Hippocampal formation (tissue), 2 donors: ENCODE measurements at places on chromosomes 7 and 10.

DNA sequence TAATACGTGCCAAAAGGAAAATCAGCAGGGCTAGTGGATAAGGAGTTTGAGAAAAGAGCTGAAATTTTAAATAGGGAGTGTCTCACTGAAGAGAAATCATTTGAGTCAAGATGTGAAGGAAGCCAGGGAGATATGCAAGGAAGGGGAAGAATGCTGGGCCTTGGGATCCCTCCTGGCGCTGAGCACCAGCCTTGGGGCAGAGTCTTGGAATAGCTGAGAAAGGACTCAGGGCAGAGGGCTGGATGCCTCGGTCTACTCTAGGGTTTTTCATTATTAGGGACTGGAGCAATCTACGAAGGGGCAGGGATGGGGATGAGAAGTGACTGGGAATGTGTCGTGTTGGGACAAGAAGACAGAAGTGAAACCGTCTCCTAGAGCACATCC lies 484 bp downstream of the ZWINT start:
- DNase-seq, result peak; percentile 18

- DNase-seq, result no peak
Measured at GRCh38 chr10:21260066-21260465, 265.4 kb downstream of the SKIDA1 start.

DNA sequence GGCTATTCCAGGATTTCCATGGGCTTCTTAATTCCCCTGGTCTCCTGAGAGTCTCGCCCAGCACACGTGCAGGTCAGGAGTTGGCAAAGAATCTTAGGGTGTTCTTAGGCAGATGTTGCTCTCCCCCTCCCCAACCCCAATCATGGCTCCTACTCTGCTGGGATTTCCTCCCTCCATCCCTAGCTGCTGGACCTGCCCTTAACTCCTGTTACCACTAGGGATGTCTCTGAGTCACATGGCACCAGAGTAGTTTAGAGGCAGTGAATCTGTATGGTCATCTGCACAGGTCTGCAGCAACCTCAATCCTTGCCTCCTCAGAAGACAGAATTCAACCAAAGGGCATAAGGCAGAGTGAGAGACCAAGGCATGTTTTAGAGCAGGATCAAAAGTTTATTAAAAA lies 51.8 kb upstream of the CHST3 start:
- no peak for DNase-seq

DNA sequence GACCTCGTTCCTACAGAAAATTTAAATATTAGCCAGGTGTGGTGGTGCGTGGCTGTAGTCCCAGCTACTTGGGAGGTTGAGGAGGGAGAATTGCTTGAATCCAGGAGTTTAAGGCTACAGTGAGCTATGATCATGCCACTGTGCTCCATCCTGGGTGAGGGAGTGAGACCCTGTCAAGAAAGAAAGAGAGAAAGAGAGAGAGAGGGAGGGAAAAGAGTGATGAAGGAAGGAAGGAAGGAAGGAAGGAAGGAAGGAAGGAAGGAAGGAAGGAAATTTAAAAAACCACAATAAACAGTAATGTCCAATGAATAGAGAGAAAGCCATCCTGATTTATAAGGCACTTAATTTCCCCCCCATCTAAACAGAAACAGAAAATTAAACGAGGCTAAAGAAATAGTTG lies 9.4 kb downstream of the MYPN start:
- no peak for DNase-seq

DNA sequence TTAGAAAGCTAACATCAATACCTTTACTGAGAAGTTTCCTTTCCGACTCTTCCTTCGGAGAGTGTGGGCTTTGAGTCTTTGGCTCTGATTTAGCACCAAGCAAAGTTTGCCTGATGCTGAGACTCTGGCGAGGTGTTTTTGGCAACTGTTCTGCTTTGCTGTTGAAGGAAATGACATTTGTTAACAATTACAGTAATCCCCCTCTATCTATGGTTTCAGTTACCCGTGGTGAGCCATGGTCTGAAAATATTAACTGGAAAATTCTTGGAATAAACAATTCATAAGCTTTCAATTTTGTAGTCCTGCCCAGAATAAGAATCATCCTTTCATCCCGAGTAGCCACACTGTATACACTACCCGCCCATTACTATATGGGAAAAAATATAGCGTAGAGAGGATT lies 126.3 kb downstream of the ARHGAP21 start:
- DNase-seq, result no peak

DNA sequence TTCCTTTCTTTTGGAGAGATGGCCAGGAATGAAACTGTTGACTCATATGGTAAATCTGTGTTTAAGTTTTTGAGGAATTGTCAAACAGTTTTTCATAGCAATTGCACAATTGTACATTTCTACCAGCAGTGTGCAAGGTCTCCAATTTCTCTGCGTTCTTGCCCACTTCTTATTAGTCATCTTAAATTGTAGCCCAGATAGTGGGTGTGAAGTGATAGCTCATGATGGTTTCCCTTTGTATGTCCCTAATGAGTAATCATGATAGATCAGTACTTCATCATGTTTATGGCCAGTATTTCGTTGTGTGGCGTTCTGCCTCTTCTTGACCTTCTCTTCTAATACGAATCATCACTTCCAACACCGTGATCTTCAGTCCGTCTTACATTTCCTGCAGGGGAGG lies 136.3 kb downstream of the DOCK1 start:
- no peak for DNase-seq

GRCh38 chr10:98323221-98324164 lies 55.5 kb upstream of the LOXL4 start:
- DNase-seq, result no peak

DNA sequence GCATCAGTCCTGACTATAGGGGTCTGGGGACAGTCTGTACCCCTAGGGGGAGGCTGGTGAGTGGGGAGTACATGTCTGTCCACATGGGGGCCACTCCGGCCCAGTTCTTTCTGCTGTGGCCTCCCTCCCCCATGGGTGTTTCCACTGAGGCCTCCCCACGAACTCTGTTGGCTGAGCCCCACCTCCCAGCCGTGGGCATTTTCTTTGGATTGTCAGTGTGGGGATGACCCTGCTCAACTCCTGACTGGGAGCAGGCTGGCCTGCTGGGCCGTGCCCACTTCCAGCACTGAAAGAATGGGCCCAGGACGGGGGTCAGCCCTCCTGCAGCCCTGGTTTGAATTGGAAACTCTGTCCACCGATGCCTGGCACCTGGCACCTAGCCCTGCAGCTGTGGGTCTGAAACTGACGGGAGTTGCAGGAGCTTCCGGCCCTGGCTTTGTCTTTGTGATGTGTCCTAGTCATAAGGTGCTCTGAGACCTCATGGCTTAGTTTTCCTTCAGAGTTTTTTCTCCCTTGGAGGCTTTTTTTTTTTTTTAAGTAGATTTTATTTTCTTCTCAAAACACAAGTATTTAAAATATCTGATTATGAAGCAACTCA lies 46.5 kb downstream of the LHPP start:
- no peak for DNase-seq

DNA sequence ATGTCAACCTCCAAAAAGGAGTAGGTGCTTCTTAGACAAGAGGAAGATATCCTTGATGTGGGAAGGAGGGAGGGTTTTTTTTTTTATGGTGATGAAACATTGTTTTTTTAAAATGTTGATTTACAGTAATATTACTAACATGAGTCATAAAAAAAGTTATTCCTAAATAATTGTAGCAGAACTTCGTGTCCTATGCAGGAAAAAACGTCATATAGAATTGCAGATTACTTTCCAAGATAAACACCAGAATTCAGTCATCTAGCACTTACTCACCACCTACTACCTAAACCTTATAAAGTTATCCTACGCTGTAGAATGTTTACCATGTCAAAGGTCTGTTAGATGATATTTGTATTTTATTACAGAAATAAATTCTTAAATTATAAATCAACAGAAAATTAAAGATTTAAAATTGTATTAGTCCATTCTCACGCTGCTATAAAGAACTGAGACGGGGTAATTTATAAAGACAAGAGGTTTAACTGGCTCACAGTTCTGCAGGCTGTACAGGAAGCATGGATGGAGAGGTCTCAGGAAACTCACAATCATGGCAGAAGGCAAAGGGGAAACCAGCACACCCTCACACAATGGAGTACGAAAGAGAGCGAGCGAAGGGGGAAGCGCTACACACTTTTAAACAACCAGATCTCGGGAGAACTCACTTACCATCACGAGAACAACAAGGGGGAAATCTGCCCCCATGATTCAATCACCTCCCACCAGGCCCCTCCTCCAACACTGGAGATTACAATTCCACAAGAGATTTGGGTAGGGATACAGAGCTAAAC lies 105.2 kb upstream of the NEBL start:
- DNase-seq, result no peak

- no peak for DNase-seq
Measured at GRCh38 chr10:12042409-12042796, 206 bp downstream of the UPF2 start.

- DNase-seq, result no peak
Measured at GRCh38 chr7:157867685-157868305, 531.0 kb downstream of the DNAJB6 start.

- peak; percentile 50 for DNase-seq
Measured at GRCh38 chr7:17706734-17707133, 233.6 kb downstream of the SNX13 start.

- no peak for DNase-seq
Measured at GRCh38 chr10:4546500-4546899, 279.5 kb upstream of the AKR1E2 start.

DNA sequence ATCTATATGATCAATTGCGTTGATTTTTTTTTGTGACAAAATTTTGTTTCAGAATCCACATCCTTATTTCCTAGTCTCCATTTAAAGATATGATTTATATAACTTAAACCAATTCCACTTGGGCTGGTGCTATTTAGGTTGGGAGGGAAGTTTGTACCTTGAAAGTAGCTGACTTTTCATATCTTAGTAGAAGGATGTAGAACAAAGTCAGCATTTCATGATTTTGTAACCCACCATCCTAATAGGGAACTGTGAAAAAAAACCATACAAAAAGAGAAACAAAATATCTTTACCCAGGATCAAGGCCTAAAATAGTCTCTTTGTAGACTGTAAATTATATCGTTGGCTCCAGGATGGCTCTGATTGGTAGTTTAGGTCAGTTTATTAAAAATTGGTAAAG lies 8.3 kb downstream of the HECTD2 start:
- no peak for DNase-seq

- no peak for DNase-seq
Measured at GRCh38 chr10:7945034-7945433, 109.5 kb upstream of the GATA3 start.

DNA sequence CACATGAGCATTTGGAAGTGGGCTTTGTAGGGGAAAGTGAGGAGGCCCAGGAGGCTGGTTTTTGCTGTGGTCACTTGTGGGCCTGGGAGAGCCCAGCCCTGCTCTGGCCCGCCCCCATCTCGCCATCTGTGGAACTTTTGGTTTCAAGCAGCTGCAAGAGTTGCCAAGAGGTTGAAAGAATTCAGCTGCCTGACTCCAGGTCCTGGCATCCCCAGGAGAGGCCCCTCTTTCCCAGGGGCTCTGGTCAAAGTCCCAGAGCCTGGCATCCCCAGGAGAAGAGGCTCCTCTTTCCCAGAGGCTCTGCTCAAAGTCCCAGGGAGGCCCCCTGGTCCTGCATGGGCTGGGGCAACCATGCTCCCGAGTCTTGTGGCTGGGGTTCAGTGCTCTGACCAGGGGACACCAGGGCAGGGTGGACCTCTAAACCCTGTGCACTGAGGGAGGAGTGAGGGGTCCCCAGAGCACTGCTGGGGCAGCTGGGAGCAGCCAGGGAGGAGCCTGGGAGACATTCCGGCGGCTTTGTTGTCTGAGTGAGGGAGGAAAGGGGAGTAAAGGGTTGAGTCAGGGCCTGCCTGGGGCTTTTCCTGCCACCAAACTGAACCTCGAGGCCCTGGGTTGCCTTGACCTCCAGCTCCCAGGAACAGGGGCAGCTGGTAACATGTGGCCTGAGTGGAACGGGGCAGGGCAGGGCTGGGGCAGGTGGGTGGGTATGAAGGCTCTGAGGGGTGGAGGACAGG lies 27.7 kb upstream of the CSGALNACT2 start:
- DNase-seq, result no peak

DNA sequence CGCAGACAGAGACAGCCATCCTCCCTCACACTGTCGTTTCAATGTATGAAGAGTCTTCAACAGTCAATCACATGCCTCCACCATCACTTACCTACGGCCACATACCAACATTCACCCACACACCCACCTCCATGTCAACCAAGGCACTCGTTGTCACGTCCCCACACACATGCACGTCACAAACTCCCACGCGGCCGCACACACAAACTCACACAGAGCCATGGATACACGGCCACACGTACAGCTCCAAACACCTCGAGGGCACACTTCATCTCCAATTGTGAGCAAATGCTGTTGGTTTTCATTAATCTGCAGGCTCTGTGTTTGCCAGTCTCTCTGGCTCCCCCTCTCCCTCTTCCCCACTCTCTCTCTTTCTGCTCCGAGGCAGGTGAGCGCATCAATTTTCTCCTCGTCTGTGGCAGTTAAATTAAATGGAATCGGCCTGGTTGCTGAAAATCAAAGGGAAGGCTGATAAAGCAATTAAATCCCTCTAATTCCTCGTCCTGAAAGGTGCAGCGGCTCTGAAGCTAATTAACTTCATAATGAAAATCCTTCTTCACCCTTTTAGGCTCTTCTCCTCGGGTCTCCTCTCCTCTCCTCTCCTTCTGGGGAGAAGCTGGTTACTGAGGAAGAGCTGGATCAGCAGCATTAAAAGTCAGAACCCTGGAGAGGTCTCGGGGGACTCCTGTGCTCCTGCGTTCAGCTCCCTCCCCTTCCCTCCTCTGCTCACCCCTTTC lies 53.8 kb upstream of the SLF2 start:
- no peak for DNase-seq

GRCh38 chr7:76383089-76383944 lies 24.5 kb upstream of the YWHAG start:
- no peak for DNase-seq

DNA sequence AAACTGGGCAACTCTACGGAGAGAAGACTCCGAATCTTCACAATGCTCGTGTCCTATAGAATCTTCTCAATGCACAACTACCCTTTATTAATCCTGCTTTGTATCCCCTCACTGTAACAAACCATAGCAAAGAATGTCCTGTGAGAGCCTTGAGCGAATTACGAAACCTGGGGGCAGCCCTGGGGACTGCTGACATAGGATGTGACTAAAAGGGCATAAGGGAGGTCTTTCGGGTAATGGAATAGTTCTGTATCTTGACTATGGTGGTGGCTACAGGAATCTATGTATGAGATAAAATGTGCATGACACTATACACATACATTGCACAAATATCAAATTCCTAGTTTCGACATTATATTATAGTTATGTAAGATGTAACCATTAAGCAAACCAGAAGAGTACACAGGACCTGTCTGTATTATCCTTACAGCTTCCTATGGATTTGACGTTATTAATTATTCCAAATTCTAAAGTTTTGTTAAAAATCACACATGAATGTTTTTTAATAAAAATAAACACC lies 162.5 kb upstream of the KCTD7 start:
- no peak for DNase-seq

DNA sequence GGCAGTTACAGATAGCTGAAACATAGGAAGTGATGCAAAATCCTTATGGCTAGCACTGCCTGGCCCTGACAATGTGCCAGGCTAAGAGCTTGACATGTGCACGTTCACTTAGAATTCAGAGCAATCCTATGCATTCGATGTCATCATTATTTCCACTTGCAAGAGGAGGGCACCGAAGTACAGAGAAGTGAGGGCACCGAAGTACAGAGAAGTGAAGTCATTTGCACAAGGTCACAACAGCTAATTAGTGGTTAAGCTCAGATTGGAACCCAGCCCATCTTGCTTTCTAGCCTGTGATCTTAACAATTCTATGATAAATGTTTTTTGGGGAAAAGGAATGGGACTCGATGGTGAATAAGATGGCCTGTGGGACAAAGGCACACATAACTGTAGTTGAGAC lies 73.4 kb downstream of the ARHGAP22 start:
- DNase-seq, result no peak

- no peak for DNase-seq
Measured at GRCh38 chr7:80037689-80038088, 96.9 kb upstream of the GNAI1 start.

- no peak for DNase-seq
Measured at GRCh38 chr7:69211739-69212138, 386.5 kb upstream of the AUTS2 start.
